ENCODE measurements at places on chromosomes 2 and 18.

DNA sequence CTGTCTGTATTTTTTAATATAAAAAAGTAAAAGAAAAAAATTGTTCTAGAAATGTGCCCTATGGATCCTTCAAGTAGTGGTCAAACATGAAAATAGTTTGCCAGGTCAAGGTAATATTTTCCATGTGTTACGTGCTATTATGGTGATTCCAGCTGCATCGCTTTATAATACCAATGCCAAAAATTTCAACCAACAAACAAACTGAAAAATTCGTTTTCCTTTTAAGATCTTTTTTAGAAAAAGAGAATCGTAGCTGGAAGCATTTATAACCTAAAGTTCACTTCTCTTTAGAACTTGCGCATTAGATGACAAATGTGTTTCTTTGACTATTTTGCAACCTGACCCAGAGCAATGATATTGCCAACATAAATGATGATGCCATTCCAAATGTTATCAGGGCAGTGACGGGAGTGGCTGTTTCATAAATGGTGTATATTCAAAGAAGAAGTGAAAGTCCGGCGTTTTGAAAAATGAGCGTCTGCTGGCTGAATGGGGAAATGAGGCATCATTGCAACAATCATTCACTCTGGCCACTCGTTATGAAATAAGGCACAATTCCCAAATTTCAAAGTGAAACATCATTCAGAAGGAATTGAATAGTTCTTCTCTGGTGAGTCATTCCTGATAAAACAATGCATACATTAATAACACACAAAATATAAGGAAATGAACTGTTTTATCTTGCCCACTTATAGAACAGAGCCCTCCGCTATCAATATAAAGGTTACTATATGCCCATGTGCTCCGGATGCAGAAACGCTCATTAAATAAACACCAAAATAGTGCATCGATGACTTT is 297.4 kb downstream of the TGIF1 start:
- DNase-seq = no peak

- no peak for DNase-seq
Observed at GRCh38 chr2:231000211-231000904, 4.4 kb downstream of the SPATA3 start.

DNA sequence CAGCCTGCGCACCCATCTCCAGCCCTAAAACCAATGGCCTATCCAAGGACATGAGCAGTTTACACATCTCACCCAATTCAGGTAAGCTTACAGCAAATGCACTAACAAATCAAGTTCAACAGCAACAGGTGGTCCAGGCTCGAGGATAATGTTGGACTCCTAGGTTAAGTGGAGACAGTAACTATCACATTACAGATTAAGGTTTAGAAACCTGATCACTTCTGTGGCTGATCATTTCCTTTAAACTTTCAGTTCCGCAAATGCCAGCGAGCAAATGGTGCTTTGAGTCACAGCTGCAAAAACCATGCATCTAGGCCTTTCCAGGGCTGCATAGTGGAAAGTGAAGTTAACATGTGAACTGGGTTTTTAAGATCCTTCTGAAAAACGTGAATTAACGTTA is 259.4 kb downstream of the GBX2 start:
- peak; percentile 64 for DNase-seq

DNA sequence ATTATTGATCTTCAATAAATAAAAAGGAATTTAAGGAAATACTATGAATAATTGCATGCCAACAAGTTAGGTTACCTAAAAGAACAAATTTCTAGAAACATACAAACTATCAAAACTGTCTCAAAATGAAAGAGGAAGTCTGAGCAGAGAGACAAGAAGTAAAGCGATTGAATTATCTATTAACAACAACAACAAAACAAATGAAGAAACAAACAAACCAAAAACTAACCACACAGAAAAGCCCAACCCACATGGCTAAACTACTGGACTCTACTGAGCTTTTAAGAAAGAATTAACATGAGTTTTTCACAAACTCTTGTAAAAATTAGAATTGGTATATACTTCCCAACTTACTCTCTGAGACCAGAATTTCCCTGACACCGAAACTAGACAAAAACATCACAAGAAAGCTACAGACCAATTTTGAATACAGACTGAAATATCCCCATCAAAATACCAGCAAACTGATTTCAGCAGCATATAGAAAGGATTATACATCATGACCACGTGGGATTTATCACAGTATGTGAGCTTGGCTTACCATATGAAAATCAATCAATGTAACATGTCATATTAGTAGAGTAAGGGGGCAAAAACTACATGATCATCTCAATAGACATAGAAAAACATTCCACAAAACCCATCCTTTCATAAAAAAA is 16.6 kb upstream of the GALNT1 start:
- peak; percentile 15 for DNase-seq

GRCh38 chr18:12906119-12906518 is 22.1 kb upstream of the PTPN2 start:
- no peak for DNase-seq

DNA sequence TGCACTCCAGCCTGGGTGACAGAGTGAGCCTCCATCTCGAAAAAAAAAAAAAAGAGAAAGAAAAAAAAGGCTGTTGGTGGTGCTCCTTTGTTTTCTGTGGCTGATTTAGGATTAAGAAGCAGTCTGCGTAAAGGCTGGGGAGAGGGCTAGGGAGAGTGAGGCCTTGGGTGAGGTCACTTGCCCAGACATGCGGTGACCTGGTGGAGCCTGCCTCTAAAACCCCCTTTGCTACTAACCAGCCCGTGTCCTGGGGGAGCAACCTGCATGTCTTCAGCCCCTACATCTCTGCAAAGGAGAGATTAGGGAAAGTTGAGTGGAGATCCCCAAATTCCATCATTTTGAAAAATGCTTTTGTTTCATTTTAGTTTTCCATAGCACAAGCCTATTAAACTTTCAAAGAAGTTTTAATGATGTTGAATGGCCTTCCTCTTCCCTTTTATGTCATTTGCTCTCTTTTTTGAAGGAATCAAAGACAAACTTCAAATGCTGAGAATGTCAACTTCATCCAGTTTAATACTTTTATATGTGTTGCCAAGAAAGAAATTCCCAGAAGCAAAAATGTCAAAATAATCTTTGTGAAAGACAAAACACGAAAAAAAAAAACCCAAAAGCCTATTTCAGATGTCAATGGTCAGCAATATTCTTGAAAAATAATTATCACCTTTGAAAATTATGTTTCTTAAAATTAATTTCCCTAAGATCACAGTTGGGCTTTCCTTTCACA is 38.9 kb upstream of the RALBP1 start:
- no peak for DNase-seq

DNA sequence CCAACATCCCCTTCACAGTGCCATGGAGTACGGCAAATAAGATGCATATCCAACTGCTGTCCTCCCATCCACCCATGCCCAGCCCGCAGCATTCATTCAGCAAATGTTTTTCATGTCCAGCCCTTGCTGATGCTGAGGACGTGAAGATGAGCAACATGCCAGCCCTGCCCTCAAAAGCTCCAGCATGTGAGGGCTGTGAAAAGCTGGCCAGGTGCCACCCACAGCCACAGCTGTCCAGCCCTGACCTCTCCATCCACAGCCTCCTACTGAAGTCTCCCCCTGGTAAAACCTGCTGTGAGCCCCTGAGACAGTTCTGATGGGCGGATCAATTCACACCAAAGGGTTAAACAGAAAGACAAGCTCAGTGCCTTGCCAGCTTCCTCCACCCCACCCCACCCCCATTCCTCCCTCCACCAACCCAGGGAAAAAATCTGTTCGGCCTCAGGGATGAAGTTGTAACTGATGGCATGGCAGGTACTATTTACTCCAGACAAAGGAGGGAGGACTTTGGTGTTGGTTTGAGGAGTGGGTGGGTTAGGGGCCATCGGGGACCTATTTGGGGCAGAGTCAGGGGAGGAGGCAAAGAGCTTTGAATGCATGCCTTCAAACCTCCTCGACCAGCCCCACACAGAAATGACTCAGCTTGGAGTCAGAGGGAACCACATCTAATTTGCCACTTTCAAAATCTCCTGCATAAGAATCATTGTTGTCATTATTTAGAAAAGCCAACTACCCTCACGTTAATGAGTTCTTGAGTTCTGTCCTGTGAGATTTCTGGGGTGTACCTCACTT is 4.3 kb downstream of the ZBTB7C start:
- DNase-seq = no peak

DNA sequence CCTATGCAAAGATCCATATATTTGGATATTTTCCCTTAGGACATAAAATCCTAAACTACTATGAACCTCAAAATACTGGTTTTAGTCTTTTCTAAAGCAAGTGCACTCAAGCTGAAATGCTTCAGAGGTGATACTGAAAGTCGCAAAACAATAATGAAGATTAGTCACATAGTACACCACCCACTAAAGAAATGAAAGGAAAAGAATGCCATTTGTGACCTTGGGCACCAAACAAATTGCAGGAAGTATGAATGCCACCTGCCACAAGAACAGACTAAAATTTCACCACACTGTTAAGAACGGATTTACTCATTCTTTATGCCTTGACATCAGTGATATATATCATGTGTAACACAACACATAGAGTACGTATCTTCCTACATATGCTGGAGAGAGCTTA is 161.5 kb downstream of the ZNF521 start:
- DNase-seq = no peak

GRCh38 chr2:222025881-222026271 is 272.9 kb downstream of the PAX3 start:
- no peak for DNase-seq

GRCh38 chr18:32271672-32272208 is 81.9 kb downstream of the MEP1B start:
- peak; percentile 68 for DNase-seq

DNA sequence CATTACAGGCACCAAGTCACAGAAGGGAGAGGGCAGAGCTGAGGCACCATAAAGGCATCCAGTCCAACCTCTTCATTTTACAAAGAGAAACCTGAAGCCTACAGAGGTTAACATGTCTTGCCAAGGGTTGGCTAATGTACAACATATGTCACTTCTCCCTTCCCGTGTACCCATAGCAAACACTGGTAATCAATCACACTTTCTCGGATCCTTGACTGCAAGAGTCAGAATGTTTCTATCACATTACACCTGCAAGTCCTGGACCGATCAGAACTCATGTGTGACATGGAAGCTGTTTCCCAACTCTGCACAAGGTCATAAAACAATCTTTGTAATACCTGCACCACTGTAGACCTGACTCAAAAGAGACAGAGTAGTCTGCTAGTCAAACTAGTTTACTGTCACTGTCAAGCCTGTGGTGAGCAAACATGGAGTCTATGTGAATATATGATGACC is 6.0 kb downstream of the ANKRD44 start:
- no peak for DNase-seq

GRCh38 chr2:168601741-168602140 is 145.7 kb downstream of the CERS6 start:
- no peak for DNase-seq
